ENCODE measurements at places on chromosomes 11 and 22.

DNA sequence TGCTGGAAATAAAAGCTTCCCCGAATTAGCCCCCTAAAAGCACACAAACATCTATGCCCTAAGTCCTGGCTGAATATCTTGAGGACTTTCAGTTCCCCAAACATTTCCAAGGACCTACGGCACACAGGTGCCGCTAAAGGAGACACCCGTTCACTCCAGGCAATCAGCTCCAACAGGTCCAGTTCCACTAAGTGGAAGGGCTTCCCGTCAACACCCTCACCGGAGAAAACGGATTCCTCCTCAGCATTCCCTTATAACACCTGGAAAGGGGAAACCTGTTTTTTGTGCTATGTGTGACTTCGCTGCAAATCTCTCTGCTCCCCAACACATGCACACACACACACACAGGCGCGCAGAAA lies 3.9 kb downstream of the TENM4 start:
- no peak for DNase-seq

DNA sequence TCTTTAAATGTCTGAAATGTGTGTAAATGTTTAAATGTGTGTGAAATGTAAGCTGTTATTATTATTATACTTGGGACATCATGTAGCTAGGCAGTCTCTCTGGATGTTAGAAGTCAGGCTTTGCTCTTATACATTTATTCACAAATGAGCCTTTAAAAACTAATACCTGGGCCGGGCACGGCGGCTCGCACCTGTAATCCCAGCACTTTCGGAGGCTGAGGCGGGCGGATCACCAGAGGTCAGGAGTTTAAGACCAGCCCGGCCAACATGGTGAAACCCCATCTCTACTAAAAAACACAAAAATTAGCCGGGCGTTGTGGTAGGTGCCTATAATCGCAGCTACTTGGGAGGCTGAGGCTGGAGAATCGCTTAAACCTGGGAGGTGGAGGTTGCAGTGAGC lies 21.7 kb upstream of the CTTN start:
- no peak for DNase-seq

DNA sequence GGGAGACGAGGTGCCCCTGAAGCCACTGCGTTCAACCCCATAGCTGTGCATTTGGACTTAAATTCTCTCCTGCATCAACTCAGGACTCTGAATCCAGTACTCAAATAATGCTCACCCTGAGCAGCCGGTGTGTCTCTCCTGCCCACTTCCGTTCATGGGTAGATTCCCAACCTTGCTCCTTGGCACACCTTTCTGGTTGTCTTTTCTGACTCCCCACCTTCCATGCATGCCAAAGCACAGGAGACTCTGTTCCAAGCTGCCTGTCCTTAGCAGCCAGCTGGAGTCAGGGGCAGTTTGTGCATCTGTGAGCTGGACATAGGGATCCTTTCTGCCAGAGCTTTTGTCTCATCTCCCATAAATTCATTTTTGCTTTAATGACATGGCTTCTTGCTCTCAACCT lies 1242.5 kb downstream of the TBC1D22A start:
- DNase-seq = no peak

DNA sequence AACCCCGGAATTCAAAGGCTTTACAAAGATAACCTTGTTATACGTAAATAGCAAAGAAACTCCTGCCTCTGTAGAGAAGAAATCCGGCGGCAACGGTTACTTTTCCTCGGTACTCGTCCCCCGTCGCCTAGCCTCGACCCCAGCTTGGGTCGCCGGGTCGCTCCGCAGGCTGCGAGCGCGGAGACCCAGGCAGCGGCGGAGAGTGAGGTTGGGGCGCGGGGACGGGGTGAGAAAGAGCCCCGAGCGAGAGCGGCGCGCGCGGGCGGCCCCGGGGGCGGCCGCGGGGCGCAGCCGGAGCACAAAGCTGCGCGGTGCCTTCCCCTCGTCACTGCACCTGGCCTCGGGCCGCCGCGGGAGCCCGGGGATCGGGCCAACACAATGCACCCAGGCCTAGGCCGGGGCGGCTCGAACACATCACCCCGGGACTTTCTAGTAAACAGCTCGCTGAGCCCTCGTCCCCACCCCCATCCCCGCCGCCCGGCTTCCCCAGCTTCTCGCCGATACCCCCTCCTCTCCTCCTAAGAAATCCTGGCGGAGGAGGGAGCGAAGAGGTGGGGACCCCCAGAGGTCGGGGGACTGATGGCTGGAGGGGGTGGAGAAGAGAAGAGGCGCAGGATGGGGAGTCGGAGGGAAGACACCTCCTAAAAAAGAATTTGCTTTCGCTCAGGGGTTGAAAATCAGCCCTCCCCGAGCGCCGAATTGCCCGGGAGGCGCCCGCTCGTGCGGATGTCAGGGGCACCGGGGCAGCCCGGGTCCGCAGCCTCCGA lies 845 bp downstream of the MPPED2 start:
- DNase-seq = no peak

DNA sequence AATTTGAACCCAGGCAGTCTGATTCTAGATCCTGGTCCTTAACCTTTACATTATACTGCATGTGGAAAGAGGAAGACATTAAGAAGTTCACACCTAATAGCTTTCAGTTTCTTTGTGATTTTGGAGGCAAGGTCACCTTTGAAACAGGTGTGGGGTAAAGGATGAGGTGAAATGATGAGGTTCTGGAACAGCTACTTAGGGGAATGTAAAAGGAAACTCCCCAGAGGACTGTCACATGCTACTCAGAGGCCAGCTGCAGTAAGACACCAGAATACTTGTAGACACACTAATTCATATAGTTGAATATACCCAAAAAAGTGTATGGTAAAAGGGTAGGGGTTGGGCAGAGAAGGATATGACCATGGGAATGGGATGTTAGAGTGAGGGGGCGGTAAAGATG lies 5.4 kb downstream of the APIP start:
- no peak for DNase-seq

GRCh38 chr22:23216461-23217170 lies 36.3 kb downstream of the BCR start:
- peak; percentile 46 for DNase-seq

DNA sequence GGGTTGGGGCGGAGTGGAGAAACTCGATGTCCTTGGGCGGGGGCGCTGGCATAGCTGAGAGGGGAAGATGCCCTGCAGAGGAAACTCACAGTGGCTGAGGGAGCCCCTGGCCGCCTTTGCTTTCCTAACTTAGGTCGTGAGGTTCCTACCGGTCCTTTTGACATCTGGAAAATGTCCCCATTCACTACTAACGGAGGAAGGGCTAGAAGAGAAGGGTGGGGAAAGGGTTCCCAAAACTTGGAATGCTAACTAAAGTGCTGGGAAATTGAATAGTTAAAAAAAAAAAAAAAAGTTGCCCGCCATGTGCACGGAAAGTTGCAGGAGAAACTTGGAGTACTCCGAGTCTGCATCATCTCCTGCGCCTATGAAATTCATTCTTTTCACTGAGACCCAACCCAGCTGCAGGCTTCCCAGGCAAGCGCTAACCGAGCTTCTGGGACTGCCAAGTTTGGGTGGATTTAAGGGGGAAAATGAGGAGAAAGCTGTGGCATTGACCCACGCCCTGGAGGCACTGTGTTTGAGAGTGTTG lies 796 bp downstream of the TIMP3 start:
- no peak for DNase-seq

GRCh38 chr11:100940111-100940510 lies 189.5 kb downstream of the PGR start:
- DNase-seq = no peak

DNA sequence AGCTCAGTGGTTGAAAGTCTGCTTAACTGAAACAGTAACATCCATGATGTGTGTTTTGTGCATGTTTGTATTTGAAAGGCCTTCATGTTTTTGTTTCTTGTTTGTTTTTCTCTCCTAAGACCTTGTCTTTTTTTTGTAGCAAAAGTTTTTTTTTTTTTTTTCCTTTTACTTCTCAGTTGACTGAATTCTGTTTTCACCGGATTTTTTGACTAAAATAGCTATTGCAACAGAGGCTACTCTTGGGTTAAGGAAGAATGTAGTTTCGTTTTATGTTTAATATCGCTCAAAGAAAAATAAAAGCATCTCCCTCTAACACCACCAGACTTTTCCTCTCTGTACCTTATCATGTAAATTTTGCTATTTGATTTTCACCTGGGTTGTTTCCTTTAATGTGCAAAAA lies 15.1 kb downstream of the APOL6 start:
- no peak for DNase-seq

DNA sequence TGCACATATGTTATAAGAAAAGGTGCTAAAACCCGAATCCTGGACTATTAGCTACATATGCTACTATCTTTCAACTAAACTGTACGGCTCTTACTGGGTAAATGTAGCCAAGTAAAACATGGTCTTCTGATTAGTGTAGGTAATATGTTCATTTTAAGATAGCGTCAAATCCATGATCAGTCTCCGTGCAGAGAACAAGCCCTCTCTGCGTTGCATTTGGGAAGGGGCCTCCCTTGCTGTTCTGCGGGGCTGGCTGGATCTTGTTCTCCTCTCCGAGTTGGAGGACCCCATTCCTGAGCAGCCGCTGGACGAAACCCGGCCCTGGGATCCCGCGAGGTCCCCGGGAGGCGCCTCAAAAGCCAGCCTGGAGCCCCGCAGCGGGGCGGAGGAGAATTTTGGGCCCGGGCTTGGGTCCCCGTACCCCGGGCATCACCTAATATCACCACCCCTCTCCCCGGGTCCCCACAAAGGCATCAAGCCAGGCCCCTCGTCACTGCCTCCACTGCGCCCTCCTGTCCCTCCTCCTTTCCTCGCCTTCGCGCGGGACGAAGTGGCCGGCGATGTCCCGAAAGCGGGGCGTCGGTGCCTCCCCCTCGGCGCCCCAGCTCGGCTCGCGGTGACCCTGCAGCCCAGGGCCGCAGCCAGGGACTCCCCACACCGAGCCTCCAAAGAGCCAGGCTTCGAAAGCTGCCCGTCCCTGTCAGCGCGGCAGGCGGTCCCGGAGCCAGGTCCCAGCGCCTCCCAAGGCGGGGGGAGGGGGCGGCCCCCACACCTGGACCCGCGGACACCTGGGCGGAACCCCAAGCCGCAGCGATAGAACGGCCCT lies 54.5 kb upstream of the FBXO3 start:
- DNase-seq = no peak

DNA sequence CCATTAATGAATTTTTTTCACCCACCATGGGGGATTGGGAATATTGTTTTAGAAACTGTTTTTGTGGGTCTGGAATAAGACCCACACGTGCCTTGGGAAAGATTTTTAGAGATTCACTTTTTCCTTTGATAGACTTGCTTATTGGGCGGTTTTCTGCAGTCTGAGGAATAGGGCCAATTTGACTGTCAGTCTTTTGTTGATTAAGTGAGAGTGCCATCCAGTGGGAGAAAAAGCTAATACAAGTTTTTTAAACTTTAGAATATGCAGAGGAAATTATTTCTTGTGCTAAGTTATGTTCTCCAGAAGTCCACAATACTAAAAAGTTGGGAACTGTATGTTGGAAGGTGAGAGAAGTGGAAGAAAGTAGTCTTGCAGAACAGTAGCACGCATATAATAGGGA lies 56.1 kb downstream of the PRMT3 start:
- no peak for DNase-seq

GRCh38 chr22:32183625-32184024 lies 21.2 kb downstream of the RFPL2 start:
- DNase-seq = no peak

- DNase-seq = no peak
These were observed 14.2 kb downstream of the TMEM121B start for GRCh38 chr22:17106785-17107546.

- no peak for DNase-seq
These were observed 24.8 kb downstream of the RASSF10 start for GRCh38 chr11:13033760-13034533.

DNA sequence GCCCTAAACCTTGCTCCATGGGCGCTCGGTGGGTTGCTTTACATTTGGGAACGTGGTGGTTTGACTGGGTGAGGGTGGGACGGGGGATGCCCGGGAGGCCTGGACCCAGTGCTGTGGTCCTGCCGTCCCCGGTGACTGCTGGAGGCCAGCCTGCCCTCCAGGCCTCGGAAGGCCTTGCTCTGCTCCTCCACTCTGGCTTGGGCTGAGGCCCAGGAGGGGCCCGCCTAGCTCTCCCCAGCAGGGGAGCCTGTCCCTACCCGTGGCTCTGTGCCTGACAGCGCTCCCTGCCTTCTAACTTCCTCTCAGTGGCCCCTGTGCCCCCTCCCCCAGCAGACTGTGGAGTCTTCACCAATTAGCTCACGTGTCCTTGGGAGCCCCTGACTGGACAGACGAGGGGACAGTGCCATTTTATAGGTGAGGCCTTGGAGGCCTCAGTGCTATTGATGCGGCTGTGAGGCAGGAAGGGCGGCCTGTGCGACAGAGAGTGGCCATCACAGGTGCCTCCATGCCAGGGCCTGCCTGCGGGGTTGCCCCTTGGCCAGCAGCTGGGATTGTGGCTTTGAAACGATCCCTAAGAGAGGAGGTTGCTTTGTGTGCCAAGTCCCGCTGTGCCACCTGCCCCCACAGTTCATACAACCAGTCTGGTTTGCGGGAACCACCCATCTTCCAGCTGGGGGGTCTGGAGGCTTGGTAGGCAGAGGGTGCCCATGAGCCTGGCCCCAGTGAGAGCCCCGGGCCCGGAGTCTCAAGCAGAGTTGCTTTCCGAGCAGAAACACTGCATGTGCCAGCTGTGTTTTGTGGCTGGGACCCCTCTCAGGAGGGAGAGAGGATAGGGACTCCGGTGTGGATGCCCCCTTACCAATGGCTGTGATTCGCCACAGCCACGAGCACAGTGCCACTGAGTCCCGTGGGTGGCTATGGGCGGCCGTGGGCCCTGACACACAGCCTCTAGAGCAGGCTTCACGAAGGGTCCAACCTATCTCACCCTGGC lies 17.7 kb downstream of the TPCN2 start:
- no peak for DNase-seq

- no peak for DNase-seq
These were observed 115.4 kb downstream of the C11orf58 start for GRCh38 chr11:16853859-16854258.

- DNase-seq = no peak
These were observed 2.3 kb upstream of the MALAT1 start for GRCh38 chr11:65496304-65497140.

DNA sequence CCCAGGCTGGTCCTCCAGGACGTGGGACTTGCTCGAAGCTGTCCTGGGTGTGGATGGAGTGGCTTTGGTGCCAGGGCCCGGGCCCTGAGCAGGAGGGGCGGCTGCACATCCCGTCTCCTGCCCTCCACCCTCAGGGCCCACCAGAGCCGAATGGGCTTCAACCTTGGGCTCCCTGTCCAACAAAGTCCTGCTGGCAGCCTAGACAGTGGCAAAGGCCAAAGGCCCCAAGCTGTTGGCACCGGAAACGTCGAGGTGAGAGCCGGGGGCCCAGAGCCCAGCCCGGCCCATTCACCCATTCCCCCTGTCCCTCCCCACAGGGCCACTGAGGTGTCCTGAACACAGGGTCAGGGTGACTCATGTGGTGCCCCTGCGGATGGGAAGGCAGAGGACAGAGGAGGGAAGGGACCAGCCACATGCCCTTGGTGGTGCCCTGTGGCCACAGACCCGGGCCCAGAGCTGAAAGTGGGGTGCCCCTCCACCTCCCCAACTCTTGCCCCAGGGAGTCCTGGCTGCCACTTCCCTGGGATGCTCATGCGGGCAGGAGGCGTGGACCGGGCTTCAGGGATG lies 9.1 kb downstream of the TSPAN32 start:
- no peak for DNase-seq

GRCh38 chr11:111986589-111986988 lies 38.6 kb upstream of the DLAT start:
- no peak for DNase-seq

- DNase-seq = no peak
These were observed 8.1 kb downstream of the MACROD1 start for GRCh38 chr11:64157631-64158394.

All from activated gamma-delta T cell treated with Interleukin-2 at 50 U/mL for 16 hours (primary cell).